ENCODE measurements at places on chromosomes 7 and 10. TPM values are rescaled to one million over a fixed set of nuclear protein-coding genes. Genes with fewer than 3 reads are reported as not detected.

SLC18A3 gene
- total RNA-seq = not detected

INTS15 gene
- total RNA-seq = 29.0 TPM

GRCh38 chr7:29651477-29651876 is 87.8 kb downstream of the PRR15 start:
- no peak for ATAC-seq

GRCh38 chr7:82110146-82110840 is 333.3 kb downstream of the CACNA2D1 start:
- no peak for ATAC-seq

DNA sequence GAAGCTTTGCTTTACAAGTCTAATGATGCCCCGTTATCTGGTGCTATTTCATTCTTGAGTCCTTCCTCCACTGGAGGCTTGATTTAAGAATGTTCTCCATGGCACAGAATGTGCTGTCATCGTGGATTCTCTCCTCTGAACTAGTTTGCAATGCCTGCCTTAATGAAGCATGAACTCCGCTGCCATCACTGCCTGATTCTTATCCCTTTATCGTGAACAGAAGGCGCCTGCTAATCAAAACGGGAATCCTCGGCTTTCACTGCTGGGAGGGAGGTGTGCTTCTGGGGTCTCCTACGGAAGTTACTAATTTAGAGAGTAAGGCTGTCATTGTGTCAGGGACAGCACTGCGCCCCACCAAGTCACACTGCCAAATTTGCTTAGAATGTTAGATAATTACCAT is 56.2 kb downstream of the ITGB1 start:
- no peak for ATAC-seq

DNA sequence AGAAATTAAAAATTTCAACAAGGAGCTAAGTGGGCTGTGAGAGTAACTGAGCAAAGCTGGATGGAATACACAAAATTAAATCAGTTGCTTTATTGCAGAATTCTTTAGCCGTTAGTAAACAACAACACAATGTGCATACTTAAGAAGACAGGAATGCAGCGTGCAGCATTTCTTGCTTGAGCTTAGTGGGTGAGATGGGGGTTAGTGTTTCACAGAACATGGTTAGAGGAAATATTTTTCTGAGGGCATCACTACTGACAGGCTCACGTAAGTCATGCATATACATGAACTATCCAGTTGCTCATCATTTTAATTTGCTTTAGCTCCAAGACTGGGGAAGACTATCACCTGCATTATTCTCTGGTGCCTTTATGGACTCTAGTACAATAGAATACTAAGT is 80.8 kb downstream of the CD36 start:
- no peak for ATAC-seq

DNA sequence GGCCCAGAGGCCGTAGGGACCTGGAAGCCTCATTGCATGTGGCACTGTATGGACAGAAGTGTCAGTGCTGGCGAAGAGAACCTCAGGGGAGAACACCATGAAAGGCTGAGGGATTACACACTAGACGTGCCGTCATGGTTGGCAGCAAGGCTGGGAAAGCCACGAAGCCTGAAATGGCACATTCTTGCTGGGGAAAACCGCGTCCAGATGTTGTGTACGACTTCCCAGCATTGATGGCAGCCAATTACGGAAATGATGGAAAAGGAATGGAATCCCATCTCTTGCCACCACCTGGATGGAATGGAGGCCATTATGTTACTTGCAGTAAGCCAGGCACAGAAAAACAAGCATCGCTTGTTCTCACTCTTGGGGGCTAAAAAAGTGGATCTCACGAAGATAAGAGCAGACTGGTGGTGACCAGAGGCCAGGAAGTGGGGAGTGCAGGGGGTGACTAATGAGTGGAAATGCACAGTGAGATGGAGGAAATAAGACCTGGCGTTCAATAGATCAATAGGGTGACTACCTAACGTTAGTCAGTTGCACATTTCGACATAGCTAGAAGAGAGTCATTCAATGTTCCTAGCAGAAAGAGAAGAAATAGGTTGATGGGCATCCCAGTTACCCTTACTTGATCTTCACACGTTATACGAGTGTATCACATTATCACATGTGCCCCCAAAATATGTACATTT is 14.6 kb upstream of the PWWP2B start:
- ATAC-seq = no peak

SPOCK2 gene
- total RNA-seq = 191 TPM

DNA sequence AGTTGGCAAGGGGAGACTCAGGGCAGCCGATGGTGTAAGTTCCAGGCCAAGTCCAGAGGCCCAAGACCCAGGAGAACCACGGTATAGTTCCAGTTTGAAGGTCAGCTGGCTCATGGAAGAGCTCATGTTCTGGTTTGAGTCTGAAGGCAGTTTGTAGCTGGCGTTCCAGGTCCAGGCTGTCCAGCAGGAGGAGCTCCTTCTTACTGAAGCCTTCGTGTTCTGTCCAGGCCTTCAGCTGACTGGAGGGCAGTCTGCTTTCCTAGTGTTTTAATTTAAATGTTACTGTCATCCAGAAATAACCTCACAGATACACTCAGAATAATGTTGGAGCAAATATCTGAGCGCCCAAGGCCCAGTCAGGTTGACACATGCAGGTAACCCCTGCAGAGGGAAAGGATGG is 4.2 kb downstream of the SUN1 start:
- ATAC-seq = no peak

DNA sequence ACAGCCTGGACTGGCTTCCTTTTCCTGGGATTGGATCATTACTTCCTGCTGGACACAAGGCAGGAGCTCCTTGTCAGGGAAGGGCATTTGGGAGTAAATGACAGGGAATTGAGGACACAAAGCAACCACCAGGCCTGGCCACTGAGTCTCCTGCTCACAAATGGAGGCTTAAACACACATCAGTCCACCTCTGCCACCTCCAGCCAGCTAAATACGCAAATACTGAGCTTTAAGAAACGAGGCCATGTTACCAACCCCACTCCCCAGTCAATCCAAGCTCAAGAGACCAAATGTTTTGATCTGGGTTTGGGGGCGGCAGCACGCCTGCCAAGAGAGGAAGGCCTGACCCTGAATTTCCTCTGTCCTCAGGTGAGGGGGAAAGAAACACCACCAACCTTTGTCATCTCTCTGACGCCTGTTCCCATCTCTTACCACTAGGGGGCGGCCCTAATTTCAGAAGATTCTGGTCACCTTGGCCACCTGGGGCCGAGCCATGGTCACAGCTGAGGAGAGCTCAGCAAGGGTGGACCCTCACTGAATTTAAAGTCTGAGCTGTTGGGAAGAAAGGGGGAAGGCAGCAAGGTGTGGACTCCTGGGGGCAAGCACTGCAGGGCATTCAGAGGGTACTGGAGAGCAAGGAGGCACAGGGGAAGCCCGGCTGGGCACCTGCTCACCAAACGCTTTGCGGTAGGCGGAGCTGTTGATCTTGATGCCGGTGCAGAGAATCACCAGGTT is 16.5 kb downstream of the AIFM2 start:
- ATAC-seq = peak; percentile 69

CAMK2B gene
- 1.7 TPM for total RNA-seq

TBX20 gene
- total RNA-seq = 0.30 TPM

GRCh38 chr7:129332254-129333035 is 101.8 kb upstream of the STRIP2 start:
- no peak for ATAC-seq

DNA sequence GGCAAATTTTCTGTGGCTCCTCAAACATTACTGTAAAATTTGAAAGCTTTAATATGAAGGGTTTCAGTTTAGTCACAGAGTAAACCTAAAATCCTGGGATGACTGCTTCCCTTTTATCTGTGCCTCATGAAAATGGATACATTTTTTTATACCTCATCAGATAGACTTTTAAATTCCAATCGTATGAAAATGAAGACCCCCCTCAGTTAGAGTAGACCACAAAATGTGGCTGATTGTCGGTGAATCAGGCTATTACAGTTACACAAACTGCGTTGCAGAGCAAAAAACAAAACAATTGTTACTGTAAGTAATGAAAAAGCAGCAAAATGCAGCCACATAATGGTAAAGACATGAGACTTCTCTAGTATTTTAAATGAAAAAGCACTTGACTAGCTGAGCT is 296.2 kb downstream of the CNTNAP2 start:
- no peak for ATAC-seq

GRCh38 chr7:78039790-78040776 is 241.5 kb downstream of the PHTF2 start:
- ATAC-seq = peak; percentile 89

ZEB1 gene
- total RNA-seq = 46.5 TPM

DNA sequence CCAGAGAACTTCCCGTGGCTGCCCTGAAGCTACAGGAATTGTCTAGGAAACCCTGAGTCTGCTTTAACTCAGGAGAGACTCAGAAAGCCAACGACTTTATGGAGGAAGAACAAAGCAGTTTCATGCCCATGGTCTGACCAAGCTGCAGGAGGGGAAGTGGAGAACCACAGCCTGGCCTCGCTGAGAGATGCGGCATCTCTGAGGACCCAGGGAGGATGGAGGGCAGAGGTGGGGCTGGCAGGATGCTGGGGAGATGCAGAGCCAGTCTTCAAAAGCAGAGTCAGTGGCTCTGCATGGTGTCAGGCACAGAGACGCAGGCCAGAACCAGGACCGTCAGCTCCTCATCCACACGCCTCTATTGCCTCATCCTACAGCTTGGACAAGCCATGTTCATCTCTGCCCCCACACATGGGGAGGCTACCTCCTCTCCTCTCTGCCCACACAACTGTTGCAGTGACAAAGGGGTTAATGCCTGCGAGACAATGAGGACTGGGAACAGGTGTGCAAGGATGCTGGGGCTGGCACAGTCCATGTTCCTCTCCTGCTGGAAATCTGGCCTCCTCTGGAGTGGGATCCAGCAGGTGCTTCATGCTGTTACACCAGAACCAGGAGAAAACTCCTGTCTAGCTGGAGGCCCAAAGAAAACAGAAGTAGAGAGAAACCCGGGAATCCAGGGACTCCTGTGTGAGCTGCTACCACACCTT is 267.0 kb downstream of the PLXNA4 start:
- ATAC-seq = peak; percentile 44

All from activated T-helper 17 cell treated with anti-CD3 and anti-CD28 coated beads, Interleukin-2, amount 50 U/mL, for 72 hours (primary cell).